Activated CD4-positive, alpha-beta T cell treated with anti-CD3 and anti-CD28 coated beads for 4 hours (primary cell): ENCODE measurements at places on chromosomes 3 and 15.

DNA sequence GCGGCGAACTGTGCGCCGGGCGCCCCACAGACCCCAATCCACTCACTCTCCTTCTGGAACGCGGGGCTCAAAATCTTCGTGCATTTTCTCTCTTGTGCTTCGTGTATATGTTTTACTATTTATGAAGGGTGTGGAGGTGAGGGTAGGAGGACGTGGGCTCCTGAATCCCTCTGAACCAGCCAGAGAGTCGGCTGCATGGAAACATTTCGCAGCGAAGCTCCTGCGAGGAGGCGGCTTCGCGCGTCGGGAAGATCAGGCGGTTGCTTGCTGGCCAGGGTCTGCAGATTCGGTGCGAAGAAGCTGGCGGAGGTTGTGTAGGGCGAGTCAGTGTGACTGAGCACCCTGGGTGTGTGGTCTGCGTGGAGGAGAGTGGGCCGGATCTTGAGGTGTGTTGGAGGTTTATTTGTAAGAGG lies 1.1 kb downstream of the CNTN4 start:
- DNase-seq, result no peak

DNA sequence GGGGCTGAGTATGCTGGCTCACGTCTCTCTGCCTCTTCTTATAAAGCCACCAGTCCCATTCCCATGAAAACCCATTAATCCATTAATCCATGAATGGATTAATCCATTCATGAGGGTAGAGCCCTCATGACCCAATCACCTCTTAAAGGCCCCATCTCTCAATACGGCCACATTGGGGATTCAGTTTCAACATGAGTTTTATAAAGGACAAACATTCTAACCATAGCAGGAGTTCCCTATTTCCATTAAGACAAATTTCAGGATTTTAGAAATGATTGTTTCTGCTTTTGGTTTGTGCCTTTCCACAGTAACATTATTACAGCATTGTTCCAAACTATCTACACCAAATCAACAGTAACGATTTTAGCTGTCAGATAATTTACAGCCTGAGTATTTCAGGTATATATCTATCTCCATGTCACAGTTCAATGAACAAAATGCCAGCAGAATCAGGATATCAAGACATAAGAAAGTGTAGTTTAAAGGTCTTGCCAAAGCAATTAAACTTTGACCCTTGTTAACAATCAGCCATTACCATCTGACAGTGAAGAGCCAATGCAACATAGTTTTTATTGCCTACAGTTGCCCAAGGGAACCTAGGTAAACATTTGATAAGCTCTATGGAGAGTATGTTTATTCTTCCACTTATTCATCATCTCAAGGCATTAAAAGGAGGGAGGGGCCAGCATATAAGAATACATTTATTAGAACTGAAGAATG lies 3.8 kb downstream of the TSPAN3 start:
- no peak for DNase-seq

DNA sequence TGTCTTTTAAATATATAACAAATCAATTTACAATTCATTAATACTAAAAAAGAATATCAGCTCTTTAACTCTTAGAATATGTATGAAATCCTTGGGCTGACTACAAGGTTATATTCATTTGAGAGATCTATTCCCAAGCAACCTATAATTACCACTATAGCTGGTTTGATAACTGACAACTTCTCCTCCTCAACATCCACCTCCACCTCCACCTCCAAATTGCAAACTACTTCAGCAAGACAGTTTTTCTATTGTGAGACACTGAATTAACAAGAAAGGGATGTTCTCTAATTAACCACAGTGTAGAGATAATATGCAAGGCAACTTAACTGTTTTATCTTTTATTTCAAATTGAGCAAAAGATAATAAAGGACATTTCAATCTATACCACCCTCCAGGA lies 284.8 kb upstream of the ARL6 start:
- DNase-seq, result no peak

GRCh38 chr15:80396096-80396495 lies 8.1 kb upstream of the ARNT2 start:
- DNase-seq, result no peak

- no peak for DNase-seq
Measured at GRCh38 chr3:58588030-58588614, 10.9 kb upstream of the FAM107A start.

- peak; percentile 18 for DNase-seq
Measured at GRCh38 chr3:11379238-11379823, 107.1 kb downstream of the ATG7 start.

GRCh38 chr3:155519078-155519477 lies 225.6 kb upstream of the STRIT1 start:
- DNase-seq, result no peak

DNA sequence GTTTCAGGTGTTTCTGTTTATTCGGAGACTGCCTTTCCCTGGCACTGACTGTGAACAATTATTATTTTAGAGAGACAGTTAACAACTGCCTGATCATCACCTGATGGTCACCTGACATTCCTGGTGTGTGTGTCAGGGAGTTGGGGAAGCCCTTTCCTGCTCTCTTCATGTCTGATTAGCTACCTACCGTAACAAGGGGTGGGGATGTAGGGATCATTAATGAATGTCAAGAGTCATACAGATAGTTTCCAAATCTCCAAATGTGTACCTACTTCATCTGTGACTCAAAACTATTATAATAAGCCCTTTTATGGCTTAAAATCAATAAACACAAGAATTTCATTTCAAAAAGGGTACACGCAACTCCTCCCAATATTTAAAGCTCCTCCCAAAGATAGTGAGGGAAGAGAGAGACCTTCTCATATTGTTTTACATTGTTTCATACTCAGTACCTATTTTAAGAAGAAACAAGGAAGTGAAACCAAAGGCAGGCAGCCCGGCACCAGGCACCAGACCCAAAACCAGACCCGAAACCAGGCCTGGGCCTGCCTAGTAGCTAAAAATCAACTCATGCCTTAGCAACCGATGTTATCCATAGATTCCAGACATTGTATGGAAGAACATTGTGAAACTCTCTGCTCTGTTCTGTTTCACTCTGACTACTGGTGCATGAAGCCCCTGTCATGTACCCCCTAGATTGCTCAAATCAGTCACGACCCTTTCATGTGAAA lies 844.9 kb upstream of the ALCAM start:
- DNase-seq, result no peak

DNA sequence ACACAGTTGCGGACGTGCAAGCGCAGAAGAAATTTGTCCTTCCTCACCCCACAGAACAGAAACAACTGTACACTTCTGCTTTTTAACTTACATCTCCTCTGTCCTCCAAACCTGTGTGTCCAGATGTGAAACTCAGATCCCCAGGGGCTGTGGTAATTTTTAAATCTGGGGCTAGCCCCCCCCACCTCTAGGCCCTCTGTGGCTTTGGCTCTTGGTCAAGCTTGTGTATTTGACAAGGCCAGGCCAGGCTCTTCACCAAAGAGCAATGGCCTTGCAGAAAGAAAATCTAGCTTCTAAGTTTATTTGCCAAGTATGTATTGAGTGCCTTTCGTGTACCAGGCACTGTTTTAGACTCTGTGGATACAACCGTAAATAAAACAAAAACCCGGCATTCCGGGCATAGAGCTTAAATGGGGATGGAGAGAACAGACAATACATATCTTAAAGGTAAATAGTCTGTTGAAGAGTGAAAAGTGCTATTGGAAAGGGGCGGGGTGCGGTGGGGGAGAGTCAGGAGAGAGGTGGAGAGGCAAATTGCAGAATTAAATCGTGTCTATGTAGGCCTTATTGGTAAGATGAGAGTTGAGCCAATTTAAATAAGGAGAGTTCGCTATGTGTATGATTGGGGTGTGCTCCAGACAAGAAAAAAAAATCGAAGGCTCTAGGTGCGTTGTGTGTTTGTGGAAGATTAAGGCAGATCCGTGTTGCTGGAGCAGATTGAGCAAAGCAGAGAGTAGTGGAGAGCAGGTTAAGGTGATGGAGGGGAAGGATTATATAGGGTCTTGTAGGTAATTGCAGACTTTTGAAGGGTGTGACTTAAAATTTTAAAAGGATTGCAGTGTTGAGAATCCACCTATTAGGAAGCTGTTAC lies 781 bp upstream of the DPH6 start:
- DNase-seq, result no peak

- DNase-seq, result no peak
Measured at GRCh38 chr15:51266656-51267050, 71.7 kb downstream of the CYP19A1 start.

GRCh38 chr3:42264399-42265058 lies 1.5 kb downstream of the CCK start:
- no peak for DNase-seq

GRCh38 chr3:31634476-31634875 lies 101.8 kb downstream of the STT3B start:
- no peak for DNase-seq

DNA sequence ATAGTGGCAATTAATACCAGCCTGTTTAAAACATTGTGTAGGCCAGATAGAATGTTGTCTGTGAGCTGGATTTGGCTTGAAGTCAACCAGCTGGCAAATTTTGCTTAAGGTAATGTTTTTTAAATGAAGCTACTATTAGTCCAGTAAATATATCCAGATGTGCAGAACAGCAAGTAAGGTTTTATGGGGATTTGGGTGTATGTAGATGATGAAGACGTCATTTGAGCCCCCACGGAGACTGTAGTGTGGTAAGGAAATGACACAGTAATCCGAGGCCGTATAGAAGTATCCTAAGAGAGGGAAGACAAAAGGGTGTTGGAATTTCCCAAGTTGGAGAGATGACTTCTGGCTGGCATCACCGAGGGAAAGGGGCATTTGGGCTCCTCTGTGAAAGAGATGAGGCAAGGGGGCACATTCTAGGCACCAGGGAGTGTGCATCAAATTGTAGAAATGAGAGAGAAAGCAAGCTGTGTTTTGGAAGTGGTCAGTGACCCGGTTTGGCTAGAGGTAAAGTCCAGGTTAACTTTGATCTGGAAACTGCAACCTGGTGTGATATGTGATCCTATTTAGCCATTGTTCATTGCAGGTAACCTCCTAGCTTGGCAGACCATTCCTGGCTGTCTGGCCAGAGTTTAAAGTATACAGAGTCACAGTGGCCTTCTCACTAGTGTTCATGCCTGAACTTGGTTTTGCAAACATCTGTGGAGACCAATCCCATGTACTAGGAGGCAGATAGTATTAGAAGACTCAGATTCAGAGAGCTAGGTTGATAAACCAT lies 104.2 kb downstream of the ITPR1 start:
- no peak for DNase-seq

DNA sequence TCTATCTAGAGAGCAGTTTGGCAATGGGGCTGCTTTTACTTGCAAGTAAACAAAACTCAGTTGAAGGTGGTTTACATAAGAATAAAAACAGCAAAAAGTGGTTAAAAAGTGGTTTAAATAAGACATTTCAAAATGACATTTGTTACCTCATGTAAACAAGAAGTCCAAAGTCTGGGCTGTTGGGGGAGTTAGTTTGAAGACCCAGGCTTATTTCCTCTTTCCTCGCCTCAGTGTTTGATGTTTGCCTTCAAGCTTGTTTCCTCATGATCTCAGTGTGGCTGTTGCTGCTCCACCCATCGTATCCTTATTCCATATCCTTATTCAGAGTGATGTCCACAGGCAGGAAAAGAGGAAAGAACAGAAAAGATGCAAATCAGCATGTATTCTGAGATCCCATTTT lies 15.2 kb downstream of the CGNL1 start:
- no peak for DNase-seq

GRCh38 chr15:63601704-63602185 lies 4.6 kb downstream of the FBXL22 start:
- no peak for DNase-seq

- DNase-seq, result no peak
Measured at GRCh38 chr15:30918366-30918765, 14.7 kb downstream of the FAN1 start.

- DNase-seq, result no peak
Measured at GRCh38 chr3:152823173-152823572, 11.8 kb upstream of the P2RY1 start.

DNA sequence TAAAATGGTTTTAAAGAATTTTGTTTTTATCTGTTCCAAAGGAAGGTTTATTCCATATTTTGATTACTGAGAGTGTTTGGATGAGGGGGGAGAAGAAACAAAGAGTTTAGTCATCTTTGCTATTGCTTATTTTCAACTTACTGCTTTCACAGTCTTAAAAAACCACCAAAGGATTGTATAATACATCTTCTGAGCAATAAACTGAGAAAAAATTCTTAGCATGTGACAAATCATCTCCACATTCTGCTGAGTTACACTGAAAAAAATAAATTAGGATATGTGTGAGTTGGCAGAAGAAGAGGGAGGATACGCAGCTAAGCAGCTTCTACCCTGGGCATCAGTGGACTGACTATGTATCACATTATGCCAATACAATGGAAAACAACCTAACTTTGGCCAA lies 23.2 kb upstream of the ACTC1 start:
- DNase-seq, result no peak

DNA sequence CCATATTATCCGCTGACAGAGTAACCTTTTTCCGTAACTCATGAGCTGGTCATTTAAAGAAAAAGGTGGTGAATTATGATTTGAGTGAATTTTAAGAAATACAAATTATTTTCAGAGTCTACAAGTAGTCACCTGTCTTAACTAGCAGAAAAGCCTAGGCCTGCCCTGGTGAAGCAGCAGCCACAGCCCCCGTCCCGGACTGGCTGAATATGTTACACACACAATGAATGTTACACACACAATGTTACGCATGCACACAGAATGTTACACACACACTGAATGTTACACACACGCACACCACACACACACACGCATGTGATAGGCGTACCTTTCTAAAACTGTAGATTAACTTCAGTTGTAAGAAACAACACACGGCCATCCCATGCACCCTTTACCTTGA lies 77.8 kb downstream of the VGLL4 start:
- no peak for DNase-seq

DNA sequence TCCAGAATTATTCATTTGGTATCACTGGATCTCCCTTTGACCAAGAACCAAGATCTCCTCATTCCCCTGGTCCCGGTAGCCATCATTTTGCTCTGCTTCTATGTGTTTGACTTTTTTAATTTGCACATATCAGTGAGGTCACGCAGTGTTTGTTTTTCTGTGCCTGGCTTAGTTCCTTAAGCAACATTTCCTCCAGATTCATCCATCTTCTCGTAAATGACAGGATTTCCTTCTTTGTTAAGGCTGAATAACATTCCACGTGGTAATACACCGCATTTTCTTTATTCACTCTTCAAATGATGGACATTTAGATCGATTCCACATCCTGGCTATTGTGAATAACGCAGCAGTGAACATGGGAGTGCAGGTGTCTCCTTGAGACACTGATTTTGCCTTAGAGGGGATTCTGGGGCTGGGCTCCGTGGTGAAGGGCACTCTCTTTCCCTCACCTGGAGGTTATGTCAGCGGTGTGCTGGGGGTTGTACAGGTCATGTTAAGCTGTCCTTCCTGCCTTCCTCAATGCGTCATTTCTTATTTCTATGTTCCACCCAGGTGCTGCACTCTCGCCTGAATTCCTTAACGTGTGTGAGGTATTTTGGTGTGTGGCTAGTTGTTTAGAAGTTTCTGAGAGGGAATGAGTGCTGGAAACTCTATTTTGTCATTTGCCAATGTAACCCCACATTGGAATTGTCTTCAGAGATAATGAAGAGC lies 212.2 kb downstream of the LPP start:
- no peak for DNase-seq
